ENCODE measurements at places on chromosomes 13 and 19.
A peak's percentile ranks its signal among the peaks of the same experiment; 100 is the strongest.

- DNase-seq: no peak
Observed at GRCh38 chr19:55455576-55456235, 5.7 kb downstream of the ISOC2 start.

GRCh38 chr19:34639491-34640085 lies 37.4 kb downstream of the SCGB2B2 start:
- peak; percentile 73 for DNase-seq

DNA sequence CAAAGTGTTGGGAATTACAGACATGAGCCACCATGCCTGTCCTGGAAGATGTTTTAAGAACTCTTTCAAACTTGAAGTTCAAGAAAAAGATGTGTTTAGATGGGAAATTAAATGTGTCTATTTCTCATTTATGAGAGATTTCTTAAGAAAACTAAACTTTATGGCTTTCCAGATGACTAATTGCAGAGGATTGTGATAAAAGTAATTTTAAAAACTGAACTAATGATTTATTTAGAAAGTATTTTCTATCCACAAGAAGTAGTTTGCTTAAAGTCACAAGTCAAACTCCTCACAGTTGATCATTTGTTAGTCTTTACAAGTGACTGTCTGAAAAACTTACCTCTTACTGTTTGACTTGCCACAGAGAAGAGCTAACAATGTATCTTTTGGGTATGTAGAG lies 89.6 kb upstream of the SPRY2 start:
- DNase-seq: no peak

DNA sequence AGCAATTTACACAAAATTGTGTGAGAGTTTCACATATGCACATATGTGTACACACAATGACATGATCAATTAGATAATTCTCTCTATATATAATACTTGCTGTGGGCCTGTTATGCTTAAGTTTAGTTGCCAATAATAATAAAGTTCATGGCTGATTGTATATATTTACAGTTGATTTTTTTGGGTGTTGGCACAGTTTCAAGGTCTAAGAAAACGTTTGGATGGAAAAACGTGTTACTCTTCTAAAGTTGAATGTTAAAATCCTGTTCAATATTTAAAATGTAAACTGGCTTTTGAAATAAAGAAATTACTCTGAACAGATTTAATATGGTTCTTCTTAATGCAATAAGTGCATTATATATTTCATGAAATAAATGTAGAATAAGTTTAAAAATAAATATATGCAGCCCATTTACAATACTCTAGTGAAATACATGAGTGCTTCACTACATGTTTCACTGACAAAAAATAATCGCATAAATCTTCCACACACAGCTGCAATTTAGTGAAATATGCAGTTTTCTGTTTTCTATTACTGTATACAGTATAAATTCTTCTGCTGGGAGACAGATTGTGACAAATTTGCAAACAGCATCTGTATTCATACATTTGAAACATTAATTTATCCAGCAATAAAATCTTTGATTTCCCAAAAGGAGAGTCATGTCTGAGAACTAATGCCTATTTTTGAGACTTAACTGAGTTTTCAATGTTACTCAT lies 586.9 kb upstream of the KLHL1 start:
- no peak for DNase-seq

GRCh38 chr13:113607056-113607888 lies 22.7 kb downstream of the TFDP1 start:
- DNase-seq: no peak

DNA sequence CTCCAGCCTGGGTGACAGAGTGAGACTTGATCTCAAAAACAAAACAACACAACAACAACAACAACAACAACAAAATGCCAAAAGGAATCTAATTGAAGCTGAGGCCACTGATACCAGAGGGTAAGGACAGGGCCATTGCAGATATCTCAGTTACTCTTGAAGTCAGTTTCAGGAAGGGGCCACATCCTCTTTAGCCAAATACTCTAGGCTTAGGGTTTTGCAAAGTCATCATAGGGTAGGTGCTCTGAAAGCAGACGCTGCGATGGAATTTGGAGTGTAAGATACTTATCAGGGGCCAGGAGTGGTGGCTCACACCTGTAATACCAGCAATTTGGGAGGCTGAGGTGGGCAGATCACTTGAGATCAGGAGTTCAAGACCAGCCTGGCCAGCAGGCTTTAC lies 46.6 kb upstream of the UBAC2 start:
- no peak for DNase-seq

- DNase-seq: no peak
Observed at GRCh38 chr13:78012046-78012445, 93.4 kb upstream of the EDNRB start.

- DNase-seq: peak; percentile 97
Observed at GRCh38 chr13:113647351-113648215, 10.4 kb downstream of the ATP4B start.

DNA sequence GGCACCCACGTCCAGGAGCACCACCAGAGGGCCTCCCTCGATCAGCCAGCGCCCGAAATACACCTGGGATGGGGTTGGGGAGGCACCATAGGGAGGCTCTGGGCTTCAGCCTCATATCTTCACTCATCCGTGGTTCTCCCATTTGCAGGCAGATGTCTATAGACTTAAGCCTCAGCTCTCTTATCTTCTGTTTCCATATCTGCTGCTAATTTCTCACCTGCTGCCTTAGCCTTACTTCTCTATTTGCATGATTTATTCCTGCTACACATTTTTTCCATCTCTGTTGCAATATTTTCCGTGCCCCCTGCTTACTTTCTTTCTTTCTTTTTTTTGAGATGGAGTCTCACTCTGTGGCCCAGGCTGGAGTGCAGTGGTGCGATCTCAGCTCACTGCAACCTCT lies 5.8 kb downstream of the GYS1 start:
- DNase-seq: no peak

GRCh38 chr19:38370299-38370698 lies 4.1 kb upstream of the PSMD8 start:
- no peak for DNase-seq

GRCh38 chr13:79779761-79780160 lies 298.8 kb downstream of the NDFIP2 start:
- no peak for DNase-seq

DNA sequence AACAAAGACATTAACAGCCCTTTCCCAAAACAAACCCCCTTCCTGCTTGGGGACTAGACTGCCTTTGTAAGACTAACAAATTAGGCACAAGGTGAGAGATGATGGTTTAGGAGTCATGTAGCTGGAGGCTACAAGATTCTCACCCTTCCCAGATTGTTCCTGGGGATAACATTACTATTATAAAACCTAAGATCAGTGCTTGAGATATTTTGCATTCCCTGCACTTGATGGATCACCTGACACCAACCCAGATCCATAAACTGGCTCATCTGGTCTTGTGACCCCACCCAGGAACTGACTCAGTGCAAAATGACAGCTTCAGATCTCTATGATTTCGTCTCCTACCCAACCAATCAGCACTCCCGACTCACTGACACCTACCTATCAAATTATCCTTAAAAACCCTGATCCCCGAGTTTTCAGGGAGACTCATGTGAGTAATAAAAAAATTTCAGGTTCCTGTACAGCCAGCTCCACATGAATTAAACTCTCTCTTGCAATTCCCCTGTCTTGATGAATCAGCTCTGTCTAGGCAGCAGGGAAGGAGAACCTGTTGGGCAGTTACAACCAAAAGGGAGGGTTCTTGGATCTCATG lies 2.4 kb upstream of the ZNF616 start:
- DNase-seq: no peak

- no peak for DNase-seq
Observed at GRCh38 chr13:113093580-113094409, 11.8 kb upstream of the F7 start.
